ENCODE measurements at places on chromosomes 2 and 18.
A peak's percentile ranks its signal among the peaks of the same experiment; 100 is the strongest.

DNA sequence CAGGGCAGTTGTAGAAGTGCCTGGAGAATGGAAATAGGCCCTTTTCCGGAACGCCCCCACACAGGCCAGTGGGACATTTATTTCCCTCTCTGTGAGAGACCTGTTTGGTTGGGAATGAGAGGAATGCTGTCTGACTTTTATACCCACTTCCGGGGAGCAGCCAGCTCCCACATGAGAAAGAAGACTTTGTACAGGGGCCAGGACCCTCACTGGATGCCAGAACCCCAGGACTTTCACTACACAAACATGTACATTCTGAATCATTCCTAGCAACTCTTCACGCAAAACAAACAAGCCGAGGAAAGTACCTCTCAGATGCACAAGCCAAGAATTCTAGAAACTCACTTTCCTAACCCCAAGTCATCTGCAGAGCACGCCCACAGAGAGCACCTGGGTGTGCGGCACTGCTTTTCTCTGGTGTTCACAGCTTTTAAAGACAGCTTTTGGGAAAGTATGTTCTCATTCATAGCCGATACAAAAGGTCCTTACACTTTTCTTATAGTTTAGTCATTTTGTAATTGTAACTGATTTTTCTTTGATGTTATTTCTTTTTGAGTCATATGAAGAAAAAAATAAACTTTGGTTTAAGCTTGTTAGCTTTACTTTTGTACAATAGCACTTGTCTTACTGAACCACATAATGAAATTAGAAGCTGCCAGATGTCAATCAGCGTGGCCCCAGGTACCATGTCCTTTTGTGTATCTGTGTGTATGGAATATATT, 856.1 kb upstream of the ID2 start:
- no peak for DNase-seq

DNA sequence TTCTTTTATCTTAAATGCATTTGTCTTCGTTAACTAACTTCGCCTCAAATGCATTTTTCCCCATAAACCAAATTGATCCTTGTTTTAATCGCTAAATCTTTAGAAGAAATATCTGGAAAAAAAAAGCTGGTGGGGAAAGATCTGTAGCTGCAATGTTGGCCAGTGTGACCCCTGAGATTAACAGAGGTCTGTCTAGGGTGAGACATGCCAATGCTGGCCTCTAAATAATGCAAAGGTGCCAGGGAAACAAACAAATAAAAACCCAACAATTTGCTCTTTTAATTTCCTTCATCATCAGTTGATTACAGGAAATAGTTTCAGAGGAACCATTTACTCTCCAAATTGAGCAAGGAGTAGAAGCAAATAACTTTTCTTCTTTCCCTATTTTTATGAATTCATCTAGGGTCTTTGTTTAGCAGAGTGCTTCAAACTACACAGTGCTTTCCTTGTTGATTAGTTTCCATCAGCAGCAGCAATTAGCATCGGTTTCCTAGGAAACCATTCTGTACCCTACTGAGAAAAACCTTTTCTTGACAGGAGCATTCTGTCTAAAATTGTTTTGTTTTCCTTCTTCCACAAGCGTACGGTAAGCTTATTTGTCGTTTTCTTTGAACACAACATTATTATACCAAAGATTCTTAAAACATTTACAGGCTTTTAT, 100.5 kb upstream of the UNC80 start:
- DNase-seq: no peak

DNA sequence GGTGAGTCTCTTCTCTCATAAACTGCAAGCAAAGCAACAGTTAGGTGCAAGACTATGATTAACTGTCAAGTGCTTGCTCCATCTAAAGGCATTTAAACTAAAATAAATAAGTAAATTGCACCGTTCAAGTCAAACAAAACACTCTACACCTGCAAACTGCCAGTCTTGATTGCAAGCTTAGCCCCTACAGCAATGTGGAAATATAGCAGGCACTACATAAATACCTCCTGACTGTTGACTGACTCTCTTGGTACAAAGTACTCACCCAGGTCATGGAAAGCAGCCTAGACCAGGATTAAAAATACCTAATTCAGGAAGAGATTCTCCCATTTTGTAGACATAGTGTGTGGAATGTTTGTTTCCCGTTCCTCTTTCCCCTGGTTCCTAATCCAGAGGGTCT, 176.6 kb upstream of the KLHL29 start:
- no peak for DNase-seq

- DNase-seq: no peak
Observed at GRCh38 chr18:45686891-45687611, 36.9 kb upstream of the SLC14A1 start.

DNA sequence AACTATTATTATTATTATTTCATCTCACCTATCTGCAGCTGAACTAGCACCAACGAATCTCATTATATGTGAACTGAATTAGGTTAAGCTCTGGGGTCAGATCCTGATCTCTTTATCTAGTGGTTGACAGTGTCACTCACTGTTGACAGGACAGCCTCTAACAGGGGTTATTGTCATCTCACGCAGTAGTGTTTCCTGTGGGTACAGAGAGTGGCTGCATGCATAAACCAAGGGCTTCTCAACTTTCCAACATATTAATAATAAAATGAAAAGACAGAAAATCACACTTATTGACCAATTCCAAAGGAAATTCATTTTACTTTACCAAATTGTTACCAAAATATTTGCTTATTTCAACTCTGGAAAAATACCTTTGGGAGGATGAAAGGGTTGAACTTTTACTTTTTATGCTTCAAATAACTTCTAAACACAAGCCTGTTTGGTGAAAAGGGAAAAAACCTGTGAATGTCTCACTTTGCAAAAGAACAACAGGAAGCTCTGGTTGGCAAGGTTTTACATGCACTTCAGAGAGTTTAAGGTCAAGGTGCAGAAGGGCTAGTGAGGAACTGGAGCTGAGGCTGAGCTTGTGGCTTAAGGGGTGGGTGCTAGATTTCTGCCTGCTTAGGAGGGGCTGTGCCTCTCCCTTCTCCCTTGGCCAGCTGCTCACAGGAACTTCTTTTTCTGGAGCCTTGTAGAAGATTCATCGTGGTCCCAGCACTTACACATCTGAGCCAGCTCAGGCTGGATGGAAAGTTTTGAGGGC, 72.6 kb downstream of the CTAGE1 start:
- no peak for DNase-seq

DNA sequence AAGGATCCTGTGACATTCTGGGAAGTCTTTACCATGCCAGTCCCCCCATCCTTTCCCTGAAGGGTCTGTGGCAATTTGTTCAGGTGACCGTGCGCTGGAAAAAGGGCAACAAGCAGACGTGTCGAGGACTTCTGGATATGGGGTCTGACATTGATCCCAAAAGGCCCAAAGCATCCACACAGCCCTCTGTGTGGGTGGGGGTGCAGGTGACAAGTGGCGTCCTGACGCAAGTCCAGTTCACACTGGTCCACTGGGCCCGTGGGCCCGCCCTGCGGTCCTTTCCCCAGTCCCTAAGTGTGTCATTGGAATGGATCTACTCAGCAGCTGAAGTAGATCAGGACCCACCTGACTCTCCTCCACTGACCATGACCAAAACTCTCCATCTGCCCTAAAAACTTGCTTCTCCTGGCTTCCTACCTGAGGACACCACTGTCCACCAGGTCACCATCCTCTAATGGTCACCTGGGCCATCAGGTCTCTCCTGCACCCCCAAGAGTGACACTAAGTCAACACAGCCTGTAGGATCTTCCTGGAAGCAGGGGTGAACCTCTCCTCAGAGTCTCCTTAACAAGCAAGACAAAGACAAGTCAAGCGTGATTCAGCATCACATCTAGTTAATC, 85.6 kb upstream of the SLC66A3 start:
- DNase-seq: no peak

DNA sequence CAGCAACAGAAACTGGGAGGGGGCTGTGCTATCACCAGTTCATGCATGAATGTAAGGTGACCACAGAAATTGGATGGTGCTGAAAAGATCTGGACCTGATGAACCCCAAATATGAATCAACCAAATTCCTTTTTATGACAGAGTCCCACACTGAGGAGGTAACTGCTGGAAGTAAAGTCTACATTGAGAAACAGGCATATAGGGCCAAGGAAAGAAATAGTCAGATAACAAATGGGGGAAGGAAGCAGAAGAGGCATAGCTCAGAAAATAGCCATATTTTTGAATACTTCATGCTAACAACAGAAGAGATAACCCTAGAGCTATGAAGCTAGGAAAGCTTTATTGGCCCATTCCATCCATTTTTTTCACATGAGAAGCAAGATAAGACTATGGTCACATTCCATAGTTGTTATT, 25.8 kb downstream of the ZC3H6 start:
- DNase-seq: peak; percentile 65

DNA sequence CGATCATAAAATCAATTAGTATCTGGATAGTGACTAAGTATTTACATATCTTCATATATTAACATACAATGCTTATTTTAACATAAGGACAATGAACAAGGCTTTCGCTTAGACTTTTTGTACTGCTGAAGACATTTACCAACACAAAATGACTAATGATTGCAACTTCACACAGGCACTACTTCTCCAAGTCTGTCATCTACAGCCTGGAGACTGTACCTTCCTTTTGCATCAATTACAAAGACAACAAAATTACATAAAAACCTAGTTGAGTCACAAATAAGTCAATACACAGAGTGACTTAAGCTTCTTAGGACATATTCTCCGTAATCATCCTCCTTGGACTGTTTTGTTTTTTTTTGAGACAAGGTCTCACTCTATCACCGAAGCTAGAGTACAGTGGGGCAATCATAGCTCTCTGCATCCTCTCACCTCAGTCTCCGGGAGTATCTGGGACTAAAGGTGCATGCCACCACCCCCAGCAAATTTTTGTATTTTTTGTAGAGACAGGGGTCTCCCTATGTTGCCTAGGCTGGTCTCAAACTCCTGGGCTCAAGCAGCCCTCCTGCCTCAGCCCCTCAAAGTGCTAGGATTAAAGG, 15.9 kb downstream of the PUM2 start:
- no peak for DNase-seq

DNA sequence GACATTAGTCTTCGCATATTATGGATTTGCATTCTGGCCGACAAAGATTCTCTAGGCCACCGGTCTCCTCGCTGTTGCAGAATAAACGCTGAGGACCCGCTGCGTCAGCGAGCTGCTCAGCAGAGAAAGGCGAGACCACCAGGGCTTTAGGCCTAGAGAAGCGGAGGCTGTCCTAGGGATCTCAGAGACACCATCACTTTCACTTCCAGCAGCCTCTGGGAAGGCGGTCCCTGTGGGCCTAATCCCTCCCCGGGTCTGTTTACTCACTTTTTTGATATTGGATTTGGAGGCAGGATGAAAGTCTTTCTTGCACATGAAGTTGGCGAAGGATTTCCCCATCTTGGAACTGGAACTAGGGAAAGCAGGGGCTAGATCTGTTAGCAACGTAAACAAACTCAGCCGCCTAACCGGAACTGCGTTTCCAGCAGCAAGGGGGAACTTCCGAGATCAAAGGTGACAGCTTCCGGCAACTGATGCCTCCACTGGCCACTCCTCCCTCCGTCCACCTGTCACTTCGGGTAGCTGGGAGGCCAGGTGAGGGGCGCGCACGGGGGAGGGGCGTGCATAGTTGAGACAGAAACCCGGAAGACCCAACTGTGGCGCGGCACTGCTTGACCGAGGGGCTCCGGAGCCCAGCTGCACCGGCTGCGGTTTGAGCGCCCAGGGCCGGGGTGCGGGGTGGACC, at the start of gene SCRN3:
Gene SCRN3 (plus strand): TSS at position 447 of the 685 bp plus-strand sequence. CDS start 2,554 bp downstream, outside the sequence.
- peak; percentile 75 for DNase-seq

DNA sequence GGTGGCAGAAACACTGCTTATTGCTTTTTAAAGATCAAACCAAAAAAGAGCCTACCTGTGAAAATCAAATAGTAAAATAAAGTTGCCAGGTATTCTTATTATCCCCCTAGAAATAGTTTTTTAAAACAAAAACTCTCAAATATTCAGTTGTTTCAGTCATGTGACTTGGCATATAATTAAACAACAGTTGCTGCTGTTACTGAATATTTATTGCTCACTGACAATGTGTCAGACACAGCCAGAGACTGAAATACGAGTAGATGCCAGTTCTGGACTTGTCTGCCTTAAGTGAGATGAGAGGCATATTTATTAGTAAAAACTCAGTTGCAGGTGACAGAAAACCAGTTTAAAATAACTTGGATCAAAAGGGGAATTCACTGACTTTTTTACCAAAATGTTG, 106.0 kb upstream of the RAB12 start:
- DNase-seq: no peak

Measured in Daoy (cell line).